ENCODE measurements at places on chromosomes 3 and 15.

GRCh38 chr3:66962664-66963063 is 35.4 kb upstream of the KBTBD8 start:
- DNase-seq: no peak

DNA sequence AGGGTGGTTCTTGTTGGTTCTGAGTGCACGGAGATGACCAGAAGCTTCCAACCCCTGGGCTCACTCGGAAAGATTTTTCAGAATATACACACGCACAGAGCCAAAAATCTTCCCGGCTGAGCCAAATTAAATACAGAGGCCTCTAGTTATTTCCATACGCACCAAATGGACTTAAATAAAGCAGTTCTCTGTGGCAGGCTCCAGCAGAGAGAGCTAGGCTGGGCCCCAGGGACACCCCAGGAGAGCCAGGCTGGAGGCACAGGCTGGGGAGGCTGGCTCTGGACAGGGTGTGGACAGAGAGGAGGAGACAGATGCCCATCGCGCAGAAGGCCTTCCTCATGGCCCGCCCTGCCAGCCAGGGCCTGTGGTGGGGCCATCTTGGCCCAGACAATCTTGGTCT is 115.9 kb downstream of the IQSEC1 start:
- DNase-seq: no peak

DNA sequence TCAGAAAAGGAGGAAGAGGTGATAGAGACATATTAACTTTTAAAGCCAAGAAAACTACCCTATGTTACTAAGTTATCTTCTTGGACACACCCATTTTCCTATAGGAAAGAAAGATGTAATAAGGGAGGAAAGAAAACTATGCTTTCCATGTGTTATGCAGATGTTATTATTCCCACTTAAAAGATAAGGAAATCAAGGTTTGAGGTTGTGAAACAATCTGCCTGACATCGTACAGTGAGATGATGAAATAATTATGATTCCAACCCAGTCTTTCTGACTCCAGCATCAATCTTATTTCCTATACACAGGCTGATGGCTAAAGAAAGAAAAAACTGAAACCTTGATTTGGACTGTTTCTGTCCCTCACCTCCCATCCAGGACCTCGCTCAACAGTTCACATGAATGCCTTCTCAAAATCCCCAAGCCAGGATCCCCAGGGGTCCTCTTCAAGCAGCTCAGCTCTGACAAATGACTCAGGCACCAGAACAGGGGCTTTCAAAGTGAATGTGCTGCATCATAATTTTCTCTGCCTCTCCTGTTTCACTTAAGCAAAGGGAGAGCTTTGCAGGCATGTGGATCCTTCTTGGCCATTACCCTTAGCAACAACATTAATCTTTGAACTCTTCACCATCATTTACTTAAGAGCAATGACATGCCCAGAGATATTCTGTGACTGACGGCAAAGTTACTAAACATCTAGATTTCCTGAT is 12.4 kb upstream of the EID1 start:
- DNase-seq: no peak

DNA sequence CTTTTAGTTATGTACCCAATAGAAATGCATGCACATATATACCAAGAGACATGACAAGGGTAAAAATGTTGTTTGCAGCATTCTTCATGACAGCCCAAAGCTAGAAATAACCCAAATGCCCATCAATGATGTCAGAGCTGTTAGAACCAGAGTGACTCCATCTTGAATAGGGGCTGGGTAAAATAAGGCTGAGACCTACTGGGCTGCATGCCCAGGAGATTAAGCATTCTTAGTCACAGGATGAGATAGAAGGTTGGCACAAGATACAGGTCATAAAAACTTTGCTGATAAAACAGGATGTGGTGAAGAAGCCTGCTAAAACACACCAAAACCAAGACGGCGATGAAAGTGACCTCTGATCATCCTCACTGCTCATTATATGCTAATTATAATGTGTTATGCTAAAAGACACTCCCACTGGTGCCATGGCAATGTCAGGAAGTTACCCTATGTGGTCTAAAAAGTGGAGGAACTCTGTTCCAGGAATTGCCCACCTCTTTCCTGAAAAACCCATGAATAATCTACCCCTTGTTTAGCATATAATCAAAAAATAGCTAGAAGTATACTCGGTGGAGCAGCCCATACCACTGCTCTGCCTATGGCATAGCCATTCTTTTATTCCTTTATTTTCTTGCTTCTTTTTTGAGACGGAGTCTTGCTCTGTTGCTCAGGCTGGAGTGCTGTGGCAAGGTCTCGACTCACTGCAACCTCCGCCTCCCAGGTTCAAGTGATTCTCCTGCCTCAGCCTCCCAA is 32.9 kb downstream of the ZBTB11 start:
- DNase-seq: peak; percentile 1

Data from activated CD4-positive, alpha-beta T cell treated with anti-CD3 and anti-CD28 coated beads for 24 hours (primary cell).